ENCODE measurements at places on chromosomes 5 and 9.

DNA sequence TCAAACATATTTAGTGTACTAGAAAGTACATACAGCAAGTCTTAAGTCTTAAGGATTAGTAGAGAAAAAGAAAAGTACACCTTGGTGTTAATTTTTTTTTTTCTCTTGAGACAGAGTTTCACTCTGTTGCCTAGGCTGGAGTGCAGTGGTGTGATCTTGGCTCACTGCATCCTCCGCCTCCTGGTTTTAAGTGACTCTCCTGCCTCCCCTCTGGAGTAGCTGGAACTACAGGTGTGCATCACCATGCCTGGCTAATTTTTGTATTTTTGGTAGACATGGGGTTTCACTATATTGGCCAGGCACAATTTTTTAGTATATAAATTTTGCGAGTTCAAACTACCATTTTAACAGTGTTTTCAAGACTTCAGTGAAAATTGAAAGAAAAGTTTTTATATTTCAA, 1941.1 kb upstream of the CDH6 start:
- no peaks in the 10 kb centered on the region for H3K27me3 ChIP-seq
- H3K4me3 ChIP-seq = no peak overlapping the region
- H3K27ac ChIP-seq = no peak overlapping the region
- peak; percentile 45 for DNase-seq
- H3K36me3 ChIP-seq = no peaks in the 10 kb centered on the region

GRCh38 chr5:68898951-68899471, 194.8 kb upstream of the SLC30A5 start:
- peaks cover 9% of the 10 kb centered on the region for H3K4me1 ChIP-seq
- no peak overlapping the region for H3K27ac ChIP-seq
- H3K4me3 ChIP-seq = no peak overlapping the region
- no peaks in the 10 kb centered on the region for H3K27me3 ChIP-seq

GRCh38 chr9:35367451-35367850, 122.5 kb upstream of the RUSC2 start:
- no peak for DNase-seq
- H3K27ac ChIP-seq = no peak overlapping the region

DNA sequence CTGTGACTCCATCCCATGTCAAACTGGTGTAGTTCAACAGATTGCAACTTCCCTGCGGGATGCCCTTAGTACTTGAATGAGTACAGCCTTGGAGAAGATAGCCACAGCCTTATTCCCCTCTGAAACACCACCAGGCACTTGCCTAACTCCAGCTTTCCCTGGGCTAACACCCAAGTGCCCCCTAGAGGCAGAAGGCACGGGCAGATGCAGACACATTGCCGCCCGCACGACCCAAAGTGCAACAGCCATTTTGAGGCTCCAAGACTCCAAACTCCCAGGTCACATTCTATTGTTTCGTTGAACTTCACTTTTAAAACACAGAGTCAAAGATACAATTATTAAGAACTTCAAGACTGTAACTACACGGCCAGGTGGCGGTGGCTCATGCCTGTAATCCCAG, 163.6 kb upstream of the CDH6 start:
- no peak overlapping the region for H3K4me3 ChIP-seq
- H3K27ac ChIP-seq = no peak overlapping the region
- H3K4me1 ChIP-seq = 0 out of 2 replicates have a peak, but pooled peaks cover 4% of the 10 kb centered on the region
- peak; percentile 59 for DNase-seq
- no peaks in the 10 kb centered on the region for H3K27me3 ChIP-seq

DNA sequence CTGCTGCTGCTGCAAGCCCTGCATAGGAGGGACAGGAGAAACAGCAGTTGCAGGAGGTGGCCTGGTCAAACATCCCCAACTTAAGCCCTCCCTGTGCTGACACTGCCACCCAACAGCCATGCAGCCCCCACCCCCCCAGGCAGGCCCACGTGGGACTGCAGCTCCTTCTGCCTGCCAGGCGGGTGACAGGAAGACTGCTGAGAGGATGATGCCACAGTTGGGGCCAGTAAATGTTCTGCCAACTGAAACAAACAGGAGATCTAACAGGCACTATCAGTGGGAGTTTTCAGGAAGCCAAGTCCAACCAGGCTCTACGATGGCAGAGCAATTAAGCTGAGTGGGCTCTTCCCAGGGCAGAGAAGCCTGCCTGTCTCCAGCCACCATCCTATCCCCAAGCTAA, 31.1 kb downstream of the DIRAS2 start:
- H3K4me3 ChIP-seq = no peak overlapping the region
- H3K4me1 ChIP-seq = no peaks in the 10 kb centered on the region
- H3K36me3 ChIP-seq = no peaks in the 10 kb centered on the region
- H3K27me3 ChIP-seq = no peaks in the 10 kb centered on the region

- DNase-seq = no peak
- H3K27me3 ChIP-seq = no peaks in the 10 kb centered on the region
- H3K4me1 ChIP-seq = peaks cover 14% of the 10 kb centered on the region
- H3K36me3 ChIP-seq = no peaks in the 10 kb centered on the region
Measured at GRCh38 chr9:3719286-3719685, 193.5 kb upstream of the RFX3 start.
